ENCODE measurements at places on chromosomes 7 and 10.

- no peak for DNase-seq
These were observed 621.9 kb downstream of the ACTR3B start for GRCh38 chr7:153381275-153382040.

DNA sequence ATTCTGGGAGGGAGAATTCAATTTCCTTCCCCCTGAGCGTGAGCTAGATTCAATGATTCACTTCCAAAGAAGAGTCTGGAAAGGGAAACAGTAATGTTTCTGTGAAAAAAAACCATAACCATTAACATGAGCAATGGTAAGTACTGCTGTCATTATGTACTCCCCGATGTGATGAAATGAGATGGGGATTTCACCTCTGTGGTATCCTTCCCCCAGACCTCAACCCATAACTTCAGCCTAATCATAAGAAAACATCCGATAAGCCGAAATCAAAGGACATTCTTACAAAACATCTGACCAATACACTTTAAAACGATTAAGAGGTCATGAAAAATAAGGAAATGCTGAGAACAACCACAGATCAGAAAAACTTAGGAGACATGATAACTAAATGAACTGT lies 27.2 kb downstream of the EZH2 start:
- no peak for DNase-seq

DNA sequence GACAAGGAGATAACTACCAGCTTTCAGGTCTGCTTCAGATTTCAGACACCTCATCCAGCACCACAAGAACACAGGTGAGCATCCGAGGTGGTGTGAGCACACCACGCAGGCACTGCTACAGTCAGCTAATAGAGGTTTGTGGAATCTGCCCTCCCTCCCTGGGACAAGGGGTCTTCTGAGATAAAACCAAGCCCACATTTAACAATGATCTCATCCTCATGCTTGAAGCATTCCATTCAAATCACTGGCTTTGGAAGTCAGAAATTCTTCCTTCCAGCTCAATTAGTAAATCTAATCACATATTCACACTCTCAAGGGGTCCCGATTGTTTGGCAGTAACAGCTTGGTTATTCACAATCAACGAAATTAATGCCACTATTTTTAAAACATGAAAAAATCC lies 331.4 kb downstream of the ELMO1 start:
- no peak for DNase-seq

DNA sequence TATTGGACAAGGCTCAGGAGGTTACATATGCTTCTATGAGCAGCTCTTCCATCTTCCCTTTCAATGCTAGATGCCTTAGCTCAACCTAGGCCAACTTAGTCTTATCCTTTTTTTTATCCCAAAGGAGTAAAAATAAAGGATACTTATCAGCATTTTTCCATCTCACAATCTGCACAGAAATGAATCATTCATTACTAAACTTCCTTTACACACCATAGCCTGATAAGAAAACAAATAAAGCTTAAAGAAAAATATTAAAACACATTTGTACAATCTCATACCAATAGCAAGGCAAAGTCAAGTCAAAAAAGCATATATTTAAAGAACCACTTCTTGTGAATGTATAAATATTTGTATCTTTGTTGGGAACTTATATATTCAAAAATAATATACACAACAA lies 407.4 kb downstream of the GRM8 start:
- DNase-seq, result no peak

- DNase-seq, result no peak
These were observed 74.3 kb upstream of the MKX start for GRCh38 chr10:27819781-27820531.

- no peak for DNase-seq
These were observed 155.3 kb upstream of the AKR1E2 start for GRCh38 chr10:4670737-4671136.

- no peak for DNase-seq
These were observed 65.2 kb downstream of the DLG5 start for GRCh38 chr10:77861366-77861765.

GRCh38 chr7:139602143-139602722 lies 78.7 kb downstream of the CLEC2L start:
- no peak for DNase-seq

DNA sequence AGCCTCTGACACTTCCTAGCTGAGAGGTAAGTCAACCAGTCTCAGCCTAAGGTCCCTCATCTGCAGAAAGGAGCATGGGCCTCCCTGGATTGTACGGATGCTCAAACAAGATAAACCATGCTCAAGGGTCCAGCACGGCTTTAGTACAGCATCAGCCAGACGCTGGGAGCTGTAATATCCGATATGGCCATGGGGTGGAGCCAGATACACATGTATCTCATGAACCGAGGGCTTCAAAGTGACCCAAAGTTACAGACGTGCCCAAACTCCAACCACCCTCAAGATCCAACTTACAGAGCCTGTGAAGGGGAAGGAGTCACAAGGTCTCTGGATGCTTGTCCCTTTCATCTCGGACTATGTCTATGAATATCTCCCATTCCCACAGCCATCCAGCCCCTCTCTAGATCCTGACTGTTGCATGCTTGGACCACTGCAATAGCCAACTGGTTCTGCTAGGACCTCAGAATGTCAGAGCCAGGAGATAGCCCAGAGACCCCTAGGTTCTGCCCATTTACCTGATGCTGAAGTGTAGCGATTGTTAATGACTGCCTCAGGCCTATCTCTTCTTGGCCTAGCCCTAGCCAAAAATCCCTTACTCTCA lies 142.4 kb downstream of the SH3PXD2A start:
- peak; percentile 60 for DNase-seq

DNA sequence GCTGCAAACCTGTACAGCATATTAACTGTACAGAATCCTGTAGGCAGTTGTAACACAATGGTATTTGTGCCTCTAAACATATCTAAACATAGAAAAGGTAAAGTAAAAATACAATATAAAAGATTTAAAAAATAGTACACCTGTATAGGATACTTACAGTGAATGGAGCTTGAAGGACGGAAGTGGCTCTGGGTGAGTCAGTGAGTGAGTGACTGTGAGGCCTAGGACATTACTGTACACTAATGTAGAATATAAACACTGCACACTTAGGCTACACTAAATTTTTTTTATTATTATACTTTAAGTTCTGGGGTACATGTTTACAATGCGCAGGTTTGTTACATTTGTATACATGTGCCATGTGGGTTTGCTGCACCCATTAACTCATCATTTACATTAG lies 97.3 kb upstream of the STK17A start:
- DNase-seq, result no peak

DNA sequence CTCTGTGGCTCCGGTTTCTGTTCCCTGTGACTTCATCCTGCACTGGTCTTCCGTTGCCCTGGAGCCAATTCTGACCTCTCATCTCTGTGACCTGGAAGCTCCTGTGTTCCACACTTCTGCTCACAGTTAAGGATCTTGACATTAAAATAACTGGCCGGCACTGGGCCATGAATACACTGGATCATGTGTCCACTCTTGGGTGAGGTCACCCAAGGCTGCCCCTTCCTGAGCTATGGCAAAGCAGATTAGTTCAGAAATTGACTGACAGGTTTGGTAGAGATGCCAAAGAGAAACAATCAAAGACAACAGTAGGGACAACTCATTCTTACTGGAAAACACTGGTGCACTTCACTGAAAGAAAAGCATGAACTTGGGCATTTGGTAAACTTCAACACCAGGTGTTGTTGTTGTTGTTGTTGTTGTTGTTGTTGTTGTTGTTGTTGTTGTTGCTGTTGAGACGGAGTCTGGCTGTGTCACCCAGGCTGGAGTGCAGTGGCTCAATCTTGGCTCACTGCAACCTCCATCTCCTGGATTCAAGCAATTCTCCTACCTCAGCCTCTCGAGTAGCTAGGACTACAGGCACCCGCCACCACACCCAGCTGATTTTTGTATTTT lies 36.7 kb upstream of the GRID1 start:
- DNase-seq, result no peak

GRCh38 chr10:48551861-48552591 lies 52.8 kb downstream of the ARHGAP22 start:
- no peak for DNase-seq

- DNase-seq, result no peak
These were observed 78.2 kb upstream of the IFRD1 start for GRCh38 chr7:112372101-112372500.

- no peak for DNase-seq
These were observed 175.9 kb downstream of the CUX1 start for GRCh38 chr7:101993311-101993710.

DNA sequence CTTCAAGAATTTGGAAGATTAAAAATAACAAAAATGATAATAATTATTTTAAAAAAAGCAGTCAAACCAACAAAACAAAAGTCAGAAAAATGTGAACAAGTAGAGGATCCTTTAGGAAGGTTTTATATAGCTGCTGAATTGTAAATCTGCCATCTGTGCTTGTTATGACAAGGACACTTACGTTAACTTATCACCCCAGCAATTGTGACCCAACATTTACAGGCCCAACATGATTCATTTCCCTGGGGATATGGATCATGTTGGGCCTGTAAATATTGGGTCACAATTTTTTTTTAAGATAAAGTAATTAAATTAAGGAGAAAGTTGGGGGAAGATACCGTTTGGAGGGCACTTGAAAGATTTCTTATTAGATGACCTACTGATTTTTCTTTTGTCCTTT lies 261.4 kb upstream of the HABP2 start:
- no peak for DNase-seq

DNA sequence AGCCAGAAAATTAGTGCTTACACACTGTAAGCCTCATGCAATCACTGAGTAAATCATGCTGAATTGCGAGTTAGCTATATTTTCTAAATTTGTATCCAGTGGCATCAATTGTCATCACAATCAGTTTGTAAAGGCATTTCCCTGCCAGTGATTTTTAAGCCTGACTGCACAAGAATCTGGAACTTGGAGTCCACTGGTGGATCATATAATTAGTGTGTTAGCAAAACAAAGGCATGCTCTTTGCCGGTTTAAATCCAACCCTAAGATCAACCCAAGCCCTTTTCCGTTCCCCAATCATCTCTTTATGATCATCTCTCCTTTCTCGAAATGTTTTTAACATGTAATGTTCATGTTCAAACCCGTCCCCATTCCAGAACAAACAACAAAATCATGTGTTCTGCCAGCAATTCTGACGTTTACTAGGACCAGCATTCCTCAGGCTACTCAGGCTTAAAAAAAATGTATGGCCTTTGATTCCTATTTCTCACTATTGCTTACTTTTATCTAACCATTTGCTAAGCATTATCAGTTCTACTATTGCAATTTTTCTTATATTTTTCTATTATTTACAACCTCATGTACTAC lies 649.2 kb downstream of the SORCS1 start:
- no peak for DNase-seq

DNA sequence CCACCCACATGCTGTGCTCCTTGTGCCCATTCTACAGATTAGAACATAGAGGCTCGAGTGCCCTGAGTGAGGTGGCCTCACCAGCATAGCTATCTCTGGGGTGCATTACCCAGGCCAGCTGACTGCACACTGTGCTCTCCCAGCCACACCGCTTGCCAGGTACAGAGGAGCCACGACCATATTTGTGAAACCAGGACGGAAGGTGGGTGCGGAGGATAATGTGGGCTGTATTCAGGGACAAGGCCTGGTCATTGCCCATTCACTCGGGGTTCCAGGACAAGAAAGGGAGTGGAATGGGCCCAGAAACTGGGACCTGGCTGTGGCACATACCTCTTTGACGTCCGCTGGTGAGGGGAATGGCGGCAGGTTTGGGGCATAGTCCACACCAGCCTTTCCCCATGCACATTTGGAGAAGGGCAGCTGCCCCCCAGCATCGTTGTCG lies 236.0 kb downstream of the TNS3 start:
- DNase-seq, result no peak

GRCh38 chr10:11755512-11756263 lies 13.5 kb downstream of the ECHDC3 start:
- no peak for DNase-seq

DNA sequence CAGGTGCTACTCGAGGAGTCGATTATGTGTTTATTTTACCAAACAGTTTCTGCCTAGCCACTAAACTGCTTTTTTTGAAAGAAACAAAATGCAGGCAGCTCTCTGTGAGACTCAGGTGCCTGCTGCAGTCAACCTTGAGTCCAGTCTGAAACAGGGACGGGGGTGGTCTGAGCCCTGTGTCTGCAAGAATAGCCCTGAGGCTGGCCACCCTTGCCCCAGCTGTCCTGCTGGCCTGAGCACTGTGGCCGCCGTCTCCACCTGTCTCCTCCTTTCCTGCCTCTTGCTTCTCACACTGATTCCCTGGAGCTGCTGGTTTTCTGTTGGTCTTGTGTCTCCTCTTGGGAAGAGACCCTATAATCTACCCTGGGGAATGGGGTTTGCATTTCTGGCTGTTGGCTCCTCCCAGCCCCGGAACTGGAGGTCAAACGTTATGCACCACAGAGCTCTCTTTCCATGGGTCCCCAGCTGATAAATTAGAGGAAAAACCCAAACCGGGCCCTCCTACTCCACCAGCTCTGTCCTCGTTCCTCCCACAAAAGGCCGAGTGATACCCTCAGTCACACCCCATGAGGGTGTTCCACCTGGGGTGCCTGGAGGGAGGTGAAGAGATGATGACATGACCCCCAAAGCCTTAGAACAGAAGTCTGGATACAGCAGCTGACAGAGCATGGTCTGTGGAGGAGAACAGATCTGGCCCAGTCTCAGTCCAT lies 15.0 kb upstream of the SLC18A3 start:
- DNase-seq, result no peak

DNA sequence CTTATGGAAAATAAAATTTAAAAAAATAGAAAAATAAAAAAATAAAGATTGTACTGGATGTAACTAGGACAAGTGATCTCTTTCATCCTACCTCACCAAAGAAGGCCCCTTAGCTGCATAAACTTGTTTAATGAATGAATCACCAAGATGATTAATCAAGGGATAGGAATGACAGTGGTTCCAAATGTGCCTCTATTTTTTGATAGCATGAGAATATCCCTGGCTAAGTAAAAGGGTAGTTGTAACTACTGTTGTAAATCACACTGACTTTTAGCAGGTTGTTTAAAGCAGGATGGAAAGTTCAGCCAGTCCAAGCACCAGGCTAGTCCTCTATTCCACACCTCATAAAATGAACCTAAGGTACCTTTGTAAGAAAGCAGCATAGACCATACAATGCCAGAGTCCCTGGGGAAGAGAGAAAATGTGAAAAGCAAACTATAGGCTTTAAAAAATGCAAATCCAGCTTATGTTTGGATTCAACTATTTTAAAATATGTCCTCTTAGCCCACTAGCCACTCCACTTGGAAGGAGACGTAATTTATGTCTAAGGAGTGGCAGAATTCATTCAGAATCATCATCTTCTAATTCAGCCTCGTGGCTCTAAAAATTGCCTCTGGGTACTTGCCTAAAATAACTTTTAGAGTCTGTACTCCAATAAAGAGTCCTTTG lies 126.8 kb downstream of the SKIDA1 start:
- no peak for DNase-seq

GRCh38 chr7:134495546-134495945 lies 31.8 kb upstream of the AKR1B10 start:
- DNase-seq, result no peak

Data from stimulated activated CD8-positive, alpha-beta memory T cell treated with anti-CD3 and anti-CD28 coated beads, Interleukin-4, amount 100 ng/mL, for 1 hour (primary cell).